Right ventricle myocardium inferior (tissue), 1 donor: ENCODE measurements at places on chromosomes 4 and X.

DNA sequence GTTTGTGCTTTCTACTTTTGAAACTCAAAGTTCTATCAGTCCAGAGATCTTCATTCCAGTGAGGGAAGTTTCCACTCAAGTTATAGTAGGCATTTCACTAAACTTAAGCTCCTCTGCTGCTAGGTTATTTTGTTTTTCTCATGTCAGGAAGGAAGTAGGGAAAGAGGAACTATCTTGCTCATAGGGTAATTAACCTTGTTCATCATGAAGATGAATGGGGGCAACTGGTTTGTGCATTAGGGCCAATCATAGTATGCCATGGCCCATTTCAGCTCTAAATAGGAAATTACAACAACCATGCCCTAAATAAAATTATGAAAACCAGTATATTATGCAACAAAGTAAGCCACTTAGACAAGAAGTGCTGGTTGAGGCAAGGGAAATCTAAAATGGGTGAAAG is 804.7 kb upstream of the NDST4 start:
- DNase-seq: no peak

- no peak for DNase-seq
Measured at GRCh38 chr4:185693548-185694215, 118.3 kb downstream of the SORBS2 start.

DNA sequence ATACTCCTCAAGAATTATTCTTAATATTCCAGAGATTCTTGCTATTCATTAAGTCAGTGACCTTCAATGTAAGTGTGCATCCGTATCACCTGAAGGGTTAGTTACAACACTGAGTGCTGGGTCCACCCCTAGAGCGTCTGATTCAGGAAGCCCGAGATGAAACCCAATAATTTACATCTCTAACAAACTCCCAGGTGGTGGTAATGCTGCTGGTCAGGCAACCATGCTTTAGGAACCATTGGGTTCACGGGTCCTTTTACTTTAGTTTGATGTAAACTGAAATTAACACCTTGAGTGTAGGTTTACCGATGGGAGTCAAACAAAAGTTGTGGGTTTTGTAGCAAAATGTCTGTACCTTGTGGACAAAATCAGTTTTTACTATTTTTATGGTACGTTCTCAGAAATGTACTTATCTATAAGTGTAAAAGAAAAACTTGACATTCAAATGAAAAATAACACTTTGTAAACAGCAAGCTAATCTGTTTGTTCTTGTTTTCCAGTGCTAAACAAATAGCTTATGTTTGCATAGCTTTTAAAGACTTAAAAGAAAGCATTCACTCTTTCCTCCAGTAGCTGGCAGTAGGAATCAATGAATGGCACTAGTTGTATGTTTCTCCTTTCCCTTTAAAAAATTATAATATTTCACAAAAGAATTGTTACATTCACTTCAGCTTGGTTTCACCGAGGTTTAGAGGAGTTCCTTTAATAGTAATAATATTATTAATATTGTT is 32.7 kb downstream of the ACE2 start:
- DNase-seq: no peak

DNA sequence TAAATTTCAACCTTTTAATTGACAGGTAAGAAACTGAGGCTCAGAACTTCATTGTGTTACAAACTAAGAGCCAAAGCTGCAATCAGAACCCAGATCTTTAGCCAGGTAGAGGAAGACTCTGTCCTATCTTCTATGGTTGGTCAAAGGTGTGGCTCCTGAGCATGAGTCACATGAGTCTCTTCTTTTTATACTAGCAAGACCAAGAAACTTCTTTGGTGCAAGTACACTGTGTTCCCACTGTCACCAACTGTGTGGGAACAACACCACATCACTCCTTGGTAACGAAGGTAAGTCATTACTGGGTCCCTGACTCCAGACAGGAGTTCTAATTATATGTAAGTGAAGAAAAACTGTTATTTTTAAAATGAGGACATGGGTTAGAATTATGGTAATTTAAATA is 290.1 kb downstream of the INPP4B start:
- no peak for DNase-seq

- DNase-seq: no peak
Measured at GRCh38 chr4:102735582-102735981, 25.2 kb downstream of the MANBA start.

- DNase-seq: no peak
Measured at GRCh38 chr4:39023059-39023458, 9.2 kb downstream of the TMEM156 start.

GRCh38 chr4:14695095-14695845 is 307.0 kb upstream of the CPEB2 start:
- no peak for DNase-seq

GRCh38 chrX:21885568-21885967 is 29.8 kb downstream of the YY2 start:
- DNase-seq: no peak

DNA sequence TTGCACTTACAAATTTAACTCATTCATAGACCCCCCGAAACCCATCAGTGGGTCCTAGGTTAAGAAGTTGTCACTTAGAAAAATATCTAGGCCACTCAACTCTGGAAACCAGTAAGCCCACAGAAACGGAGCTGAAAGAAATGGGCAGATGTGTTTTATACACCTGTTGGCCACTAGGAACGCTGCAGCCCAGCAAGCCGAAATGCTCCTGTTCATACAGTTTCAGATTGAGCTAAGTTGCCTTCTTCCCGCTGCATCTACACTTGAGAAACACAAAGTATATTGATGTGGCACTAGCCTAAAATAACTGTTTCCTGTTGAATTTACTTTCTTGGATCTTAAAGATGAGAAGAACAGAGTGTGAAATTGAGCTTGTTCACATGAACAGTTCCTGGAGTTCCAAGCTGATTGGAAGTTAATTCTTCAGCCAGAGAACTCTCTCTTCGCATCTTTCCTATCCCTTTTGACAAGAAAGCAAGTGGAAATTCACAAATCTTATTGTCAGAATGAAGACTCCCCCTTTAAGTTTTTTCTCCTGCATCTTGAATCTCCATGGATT is 174.1 kb downstream of the RBMX2 start:
- DNase-seq: no peak

GRCh38 chr4:22427675-22428074 is 88.2 kb downstream of the ADGRA3 start:
- no peak for DNase-seq

DNA sequence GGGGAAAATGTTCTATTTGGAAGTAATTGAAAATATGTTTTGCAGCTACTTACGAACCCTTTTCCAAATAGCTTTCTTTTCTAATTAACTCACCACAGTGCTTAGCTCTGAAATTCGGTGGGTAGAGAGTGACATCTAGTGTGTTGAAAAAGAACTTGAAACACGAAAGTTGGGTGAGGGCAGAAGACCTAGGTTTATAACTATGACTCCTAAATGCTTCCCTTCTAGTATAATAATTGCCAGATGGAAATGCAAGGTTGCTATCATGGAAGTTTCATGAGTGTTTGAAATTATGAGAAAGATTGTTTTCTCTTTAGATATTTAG is 77.3 kb upstream of the NOCT start:
- DNase-seq: no peak

DNA sequence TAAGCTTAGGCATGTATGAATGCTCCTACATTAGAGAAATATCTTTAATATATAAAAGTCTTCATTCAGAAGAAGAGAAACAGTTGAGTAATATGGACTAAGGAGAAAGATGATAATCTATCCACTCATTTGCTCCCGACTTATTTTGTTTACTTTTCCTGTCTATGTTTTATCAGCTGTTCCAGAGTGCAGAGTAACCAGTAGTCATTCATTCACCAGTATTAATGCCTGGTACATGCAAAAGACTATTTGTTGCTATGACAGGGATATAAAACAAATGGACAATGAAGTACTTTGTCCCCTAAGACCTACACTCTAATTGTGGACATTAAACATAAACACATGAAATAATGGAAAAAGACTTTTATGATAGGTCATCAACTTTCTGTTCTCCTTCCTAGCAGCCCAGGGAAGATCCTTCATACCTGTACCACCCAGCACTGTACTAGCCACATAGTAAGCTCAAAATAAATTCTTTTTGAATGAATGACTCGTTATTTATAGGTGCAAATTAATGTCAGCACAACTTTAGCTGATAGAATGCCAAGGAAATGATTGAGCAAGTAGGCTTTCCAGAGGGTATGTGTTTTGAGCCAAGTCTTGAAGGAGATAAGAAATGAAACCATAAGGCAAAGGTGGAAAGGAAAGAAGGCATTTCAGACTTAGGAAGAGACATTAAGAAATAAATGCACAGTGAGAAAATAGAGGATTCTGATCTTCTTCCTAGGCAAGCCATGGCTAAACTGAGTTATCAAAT is 45.0 kb upstream of the IL13RA1 start:
- no peak for DNase-seq

DNA sequence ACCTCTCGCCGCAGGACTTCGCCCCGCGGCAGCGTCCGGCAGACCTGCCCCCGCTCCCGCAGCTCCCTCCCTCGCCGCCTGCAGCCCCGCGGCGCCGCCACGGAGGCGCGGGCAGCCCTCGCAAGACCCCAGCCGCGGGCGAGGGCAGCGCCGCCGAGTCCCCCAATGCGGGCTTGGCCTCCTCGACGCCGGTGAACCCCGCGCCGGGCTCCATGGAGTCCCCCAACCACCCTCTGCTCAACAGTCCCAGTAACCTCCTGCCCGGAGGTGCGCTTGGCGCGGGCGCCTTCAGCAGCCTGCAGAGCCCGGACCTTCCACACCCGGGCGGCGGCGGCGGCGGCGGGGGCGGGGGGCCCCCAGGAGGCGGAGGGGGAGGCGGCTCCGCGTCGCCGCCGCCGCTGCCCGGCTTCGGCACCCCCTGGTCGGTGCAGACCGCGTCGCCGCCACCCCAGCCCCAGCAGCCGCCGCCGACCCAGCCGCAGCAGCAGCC is 1.2 kb downstream of the CPEB2 start:
- DNase-seq: peak; percentile 80

- DNase-seq: no peak
Measured at GRCh38 chrX:63434206-63434605, 83.1 kb upstream of the SPIN4 start.

DNA sequence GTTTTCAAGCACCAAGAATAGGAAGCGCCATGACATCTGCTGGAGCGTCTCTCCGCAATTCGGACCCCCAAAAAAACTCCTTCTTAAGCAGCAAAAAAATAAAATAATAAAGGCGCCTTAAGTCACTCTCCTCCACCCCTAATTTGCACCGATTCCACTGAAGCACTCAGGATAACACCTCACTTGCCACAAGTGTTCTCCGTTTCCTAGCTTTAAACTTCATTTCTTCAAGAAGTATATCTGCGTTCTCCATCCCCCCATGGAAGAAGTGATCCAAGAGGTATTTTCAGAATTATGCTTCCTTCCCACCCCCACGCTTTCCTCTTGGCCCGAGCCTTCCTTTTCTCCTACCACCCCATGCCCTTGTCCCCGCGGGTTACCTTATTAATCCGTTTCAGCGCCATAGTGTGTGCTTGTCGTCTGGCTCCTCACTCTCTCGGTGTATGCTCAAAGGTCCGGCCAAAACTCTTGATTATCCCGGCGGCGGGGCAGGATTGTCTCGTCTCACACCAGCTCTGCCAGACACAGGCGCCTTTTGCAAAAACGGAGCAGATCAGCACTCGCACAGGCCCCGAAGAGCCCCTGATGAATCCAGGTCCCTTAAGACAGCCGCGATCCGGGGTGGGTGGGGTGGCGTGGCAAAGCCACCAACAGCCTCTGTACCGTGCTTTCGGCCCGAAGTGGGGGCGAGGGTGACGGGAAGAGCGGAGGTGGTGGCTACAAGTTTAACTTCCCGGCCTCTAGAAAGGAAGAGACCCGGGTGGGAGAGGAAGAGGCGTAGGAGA is 1.1 kb downstream of the UBE2D3 start:
- DNase-seq: no peak

DNA sequence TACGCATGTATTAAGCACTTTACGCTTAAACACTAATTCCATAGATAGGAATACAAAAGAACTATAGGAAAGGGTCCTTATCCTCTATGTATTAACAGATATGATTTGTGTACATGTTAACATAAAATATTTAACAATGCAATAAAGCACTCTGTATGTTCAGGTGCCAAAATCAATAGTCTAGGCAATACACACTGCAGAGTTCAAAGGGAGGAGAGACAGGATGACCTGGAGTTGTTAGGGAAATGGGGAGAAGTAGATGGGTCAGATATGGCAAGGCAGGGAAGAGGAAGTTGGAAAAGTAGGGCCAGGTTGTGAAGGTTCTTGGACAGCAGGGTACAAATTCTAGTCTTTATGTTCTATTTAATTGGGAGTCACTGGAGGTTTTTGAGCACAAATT is 2.9 kb downstream of the SGCB start:
- DNase-seq: no peak

DNA sequence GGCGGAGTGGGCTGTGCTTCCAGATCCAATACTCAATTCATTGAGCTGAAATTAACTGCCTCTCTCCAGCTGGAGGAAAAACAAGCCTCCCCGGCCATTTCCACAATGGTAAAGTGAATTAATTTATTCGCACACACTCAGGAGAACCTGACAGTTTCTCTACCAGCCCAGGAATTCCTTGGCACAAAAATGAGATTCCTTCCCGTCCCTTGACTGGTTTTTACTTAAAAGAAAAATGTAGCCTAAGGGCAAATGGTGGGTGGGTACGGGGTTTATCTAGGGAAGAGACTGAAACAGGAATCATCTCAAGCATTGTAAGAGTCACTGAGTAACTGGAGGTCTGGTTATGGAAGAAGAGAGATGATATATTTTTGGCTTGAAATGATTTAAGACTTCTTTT is 102.7 kb downstream of the VCX3A start:
- no peak for DNase-seq

DNA sequence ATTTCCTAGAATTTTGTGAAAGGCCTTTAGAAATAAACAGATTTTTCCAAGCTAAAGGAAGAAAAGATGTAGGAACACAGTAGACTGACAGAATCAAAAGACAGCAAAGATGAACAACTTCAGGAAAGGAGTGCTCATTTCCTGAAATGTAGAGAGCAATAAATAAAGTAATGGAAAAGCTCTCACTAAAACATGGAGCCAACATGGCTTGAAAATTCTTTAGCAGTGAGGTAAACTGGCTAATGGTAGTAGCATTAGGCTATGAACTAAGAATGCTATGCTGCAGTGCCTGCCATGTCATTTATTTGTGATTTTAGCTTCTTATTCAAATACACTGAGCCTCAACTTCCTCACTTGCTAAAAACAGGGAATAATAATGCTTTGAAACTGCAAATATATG is 108.7 kb downstream of the IQCM start:
- DNase-seq: no peak

GRCh38 chrX:39196192-39197102 is 395.2 kb downstream of the MID1IP1 start:
- no peak for DNase-seq

GRCh38 chr4:140150636-140150885 is 3.4 kb downstream of the MAML3 start:
- no peak for DNase-seq

GRCh38 chr4:108168160-108168670 is 517 bp downstream of the LEF1 start:
- no peak for DNase-seq

GRCh38 chrX:30373951-30374350 is 64.8 kb upstream of the NR0B1 start:
- DNase-seq: no peak

GRCh38 chr4:110480031-110480549 is 4.1 kb downstream of the ENPEP start:
- DNase-seq: no peak
